ENCODE measurements at places on chromosomes 5 and 9.

GRCh38 chr9:21326526-21327139, 8.6 kb downstream of the KLHL9 start:
- peak; percentile 27 for DNase-seq

DNA sequence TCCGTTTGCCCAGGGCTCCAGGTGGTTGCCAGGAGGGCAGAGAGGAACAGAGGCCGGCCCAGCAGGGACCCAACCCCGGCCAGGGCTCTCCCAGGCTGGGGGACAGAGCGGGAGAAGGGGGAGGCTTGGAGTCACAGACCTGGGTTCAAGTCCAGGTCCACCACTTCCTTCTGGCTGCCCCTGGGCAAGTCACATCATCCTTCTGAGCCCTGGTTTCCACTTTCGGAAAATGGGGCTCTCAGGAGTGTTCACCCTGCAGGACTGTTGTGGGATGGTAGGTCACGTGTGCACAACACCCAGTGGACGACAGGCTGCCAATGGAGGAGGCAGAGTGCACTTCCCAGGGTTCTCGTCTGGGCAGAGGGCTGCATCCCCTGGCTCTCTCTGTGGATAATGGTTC, 245.4 kb downstream of the PBX3 start:
- DNase-seq: no peak

DNA sequence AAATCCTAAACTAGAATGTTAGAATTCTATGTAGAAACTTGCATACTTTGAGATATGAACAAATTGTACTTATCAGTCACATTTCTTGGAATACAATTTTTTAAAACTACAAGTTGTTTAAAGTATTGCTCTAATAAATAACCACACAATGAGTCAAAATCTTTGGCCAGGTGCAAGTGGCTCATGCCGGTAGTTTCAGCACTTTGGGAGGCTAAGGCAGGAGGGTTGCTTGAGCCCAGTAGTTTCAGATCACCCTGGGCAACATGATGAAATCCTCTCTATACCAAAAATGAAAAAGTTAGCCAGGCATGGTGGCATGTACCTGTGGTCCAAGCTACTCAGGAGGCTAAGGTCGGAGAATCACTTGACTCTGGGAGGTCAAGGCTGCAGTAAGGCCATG, 257.8 kb downstream of the COX7C start:
- no peak for DNase-seq

- DNase-seq: no peak
Observed at GRCh38 chr9:135478191-135478590, 1.4 kb upstream of the PPP1R26 start.

DNA sequence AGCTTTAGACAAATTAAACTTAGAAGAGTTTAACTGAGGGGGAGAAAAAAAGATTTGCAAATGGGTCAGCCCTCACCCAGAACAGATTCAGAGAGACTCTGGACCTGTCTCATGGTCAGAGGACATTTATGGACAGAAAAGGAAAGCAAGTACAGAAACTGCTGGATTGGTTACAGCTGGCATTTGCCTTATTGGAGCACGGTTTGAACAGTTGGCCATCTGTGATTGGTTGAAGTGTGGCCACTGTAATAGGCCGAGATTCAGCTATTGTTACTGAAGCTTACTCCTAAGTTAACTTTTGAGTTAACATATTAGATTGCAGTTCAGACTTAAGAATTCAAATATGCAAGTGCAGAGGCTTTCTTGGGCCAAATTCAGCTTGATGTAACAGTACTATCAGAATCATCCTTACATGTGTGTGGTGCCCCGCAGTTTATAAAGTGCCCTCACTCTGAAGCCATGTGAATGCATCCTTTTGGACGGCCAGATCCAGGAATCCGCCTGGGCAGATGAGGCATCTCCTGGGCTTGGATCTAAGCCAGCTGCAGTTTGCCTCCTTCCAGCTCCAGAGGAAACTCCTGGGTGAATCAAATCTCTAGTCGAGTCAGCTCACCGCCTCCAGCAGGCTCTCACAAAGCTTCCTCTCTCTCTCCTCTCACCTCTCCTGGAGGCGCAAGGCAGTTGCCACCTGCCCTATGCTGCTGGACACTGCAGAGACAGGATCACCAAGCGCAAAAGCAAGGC, 165.2 kb downstream of the ADAMTS12 start:
- DNase-seq: no peak

DNA sequence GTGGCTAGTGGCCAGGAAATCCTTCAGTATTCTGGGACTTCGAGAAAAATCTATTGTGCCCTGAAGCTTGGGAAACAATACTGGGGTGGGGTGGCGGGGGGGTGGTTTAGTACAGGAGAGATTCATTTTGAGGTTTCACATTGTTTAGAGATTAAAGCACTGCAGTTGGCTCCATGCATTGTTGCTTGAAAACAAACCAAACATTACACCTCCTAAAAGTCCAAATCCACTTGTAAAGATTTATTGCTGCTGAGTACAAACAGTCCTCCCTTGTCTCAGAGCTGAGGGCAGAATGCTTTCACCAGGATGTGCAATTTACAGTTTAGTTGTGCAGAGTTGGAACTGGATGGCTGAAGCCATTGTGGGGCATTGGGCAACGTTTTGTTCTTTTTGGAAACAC, 49.4 kb downstream of the GGTA1 start:
- DNase-seq: no peak

Data from NCI-H1694 (cell line).